Adrenal gland (tissue), 19 donors: ENCODE measurements at places on chromosomes 3 and 15. TPM values are rescaled to one million over a fixed set of nuclear protein-coding genes. Genes with fewer than 3 reads are reported as not detected.
A peak's percentile ranks its signal among the peaks of the same experiment; 100 is the strongest.

DNA sequence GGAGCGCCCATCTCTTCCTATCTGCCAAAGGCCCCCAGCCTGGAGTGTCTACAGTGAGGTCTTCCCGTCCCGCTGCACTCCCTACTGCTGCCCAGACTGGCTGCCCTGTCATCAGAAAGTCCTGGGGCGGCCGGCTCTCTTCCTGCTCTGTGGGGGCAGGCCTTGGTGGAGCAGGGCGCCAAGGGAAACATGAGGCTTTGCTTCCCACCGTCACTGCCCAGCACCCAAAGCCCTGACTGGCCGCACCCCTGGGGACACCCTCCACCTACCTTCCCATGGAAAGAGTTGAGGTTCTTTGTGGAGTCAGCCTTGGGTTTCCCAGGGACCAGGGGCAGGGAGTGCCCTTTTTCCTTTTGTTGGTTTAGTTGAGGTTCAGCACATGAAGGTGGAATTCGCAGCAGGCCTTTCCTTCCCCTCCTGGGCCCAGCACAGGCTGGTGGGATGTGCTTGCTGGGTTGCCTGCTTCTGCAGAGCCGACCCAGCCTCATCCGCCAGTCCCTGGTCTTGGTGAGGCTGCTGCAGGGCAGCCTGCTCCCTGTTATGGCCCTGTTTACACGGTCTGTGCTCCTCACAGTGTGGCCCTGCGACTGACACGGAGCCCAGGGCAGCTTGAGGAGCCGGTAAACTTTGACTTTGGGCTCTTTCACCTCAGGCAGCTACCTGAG, 51.8 kb upstream of the PLXNA1 start:
- H3K36me3 ChIP-seq, result no peaks in the 10 kb centered on the region
- H3K4me3 ChIP-seq, result no peak overlapping the region
- H3K4me1 ChIP-seq, result no peaks in the 10 kb centered on the region

- no peak overlapping the region for H3K4me3 ChIP-seq
- H3K27ac ChIP-seq, result no peak overlapping the region
- peaks cover 7% of the 10 kb centered on the region for H3K4me1 ChIP-seq
- DNase-seq, result no peak
Measured at GRCh38 chr3:170814822-170815221, 55.2 kb downstream of the RPL22L1 start.

DNA sequence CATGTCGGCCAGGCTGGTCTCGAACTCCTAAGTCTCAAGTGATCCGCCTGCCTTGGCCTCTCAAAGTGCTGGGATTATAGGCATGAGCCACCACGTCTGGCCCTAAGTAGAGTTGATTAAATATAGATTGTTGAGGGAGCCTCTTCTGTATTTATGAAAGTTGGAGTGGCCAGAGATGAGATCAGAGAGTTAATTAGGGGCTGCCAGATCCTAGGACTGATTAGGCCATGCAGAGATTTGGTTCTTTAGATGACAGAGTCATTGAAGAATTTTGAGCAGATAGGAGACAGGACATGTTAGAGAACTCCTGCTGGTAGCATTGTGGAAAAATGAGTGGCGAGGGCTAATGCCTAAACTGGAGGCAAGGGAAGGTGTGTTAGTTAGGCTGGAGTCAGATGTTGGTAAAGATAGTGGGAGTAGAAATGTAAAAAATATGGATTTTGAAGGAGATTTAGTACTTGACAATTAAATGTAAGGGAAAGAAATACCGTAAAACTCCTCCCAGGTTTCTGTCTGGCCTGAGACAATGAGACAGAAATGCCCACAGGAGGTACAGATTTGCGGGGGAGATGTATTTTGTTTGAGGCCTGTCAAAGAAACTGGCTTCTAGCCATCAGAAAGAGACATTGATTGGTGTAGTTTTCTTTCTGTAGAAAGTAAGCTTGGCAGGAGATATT, 23.4 kb downstream of the SACM1L start:
- H3K27me3 ChIP-seq, result no peaks in the 10 kb centered on the region
- no peak overlapping the region for H3K4me3 ChIP-seq
- no peak for DNase-seq
- H3K36me3 ChIP-seq, result peaks cover 39% of the 10 kb centered on the region

- no peaks in the 10 kb centered on the region for H3K27me3 ChIP-seq
- DNase-seq, result no peak
- H3K4me3 ChIP-seq, result no peak overlapping the region
- H3K4me1 ChIP-seq, result peaks cover 4% of the 10 kb centered on the region
Measured at GRCh38 chr3:24235121-24235520, 259.5 kb downstream of the THRB start.

GRCh38 chr3:71050538-71051258, 532.8 kb downstream of the FOXP1 start:
- H3K4me3 ChIP-seq, result no peak overlapping the region
- no peaks in the 10 kb centered on the region for H3K27me3 ChIP-seq
- H3K36me3 ChIP-seq, result no peaks in the 10 kb centered on the region
- H3K27ac ChIP-seq, result no peak overlapping the region
- DNase-seq, result no peak

GRCh38 chr15:25544076-25544475, 105.3 kb upstream of the UBE3A start:
- H3K4me3 ChIP-seq, result no peak overlapping the region
- no peaks in the 10 kb centered on the region for H3K27me3 ChIP-seq
- no peak overlapping the region for H3K27ac ChIP-seq
- no peaks in the 10 kb centered on the region for H3K4me1 ChIP-seq
- DNase-seq, result no peak
- H3K36me3 ChIP-seq, result no peaks in the 10 kb centered on the region

DNA sequence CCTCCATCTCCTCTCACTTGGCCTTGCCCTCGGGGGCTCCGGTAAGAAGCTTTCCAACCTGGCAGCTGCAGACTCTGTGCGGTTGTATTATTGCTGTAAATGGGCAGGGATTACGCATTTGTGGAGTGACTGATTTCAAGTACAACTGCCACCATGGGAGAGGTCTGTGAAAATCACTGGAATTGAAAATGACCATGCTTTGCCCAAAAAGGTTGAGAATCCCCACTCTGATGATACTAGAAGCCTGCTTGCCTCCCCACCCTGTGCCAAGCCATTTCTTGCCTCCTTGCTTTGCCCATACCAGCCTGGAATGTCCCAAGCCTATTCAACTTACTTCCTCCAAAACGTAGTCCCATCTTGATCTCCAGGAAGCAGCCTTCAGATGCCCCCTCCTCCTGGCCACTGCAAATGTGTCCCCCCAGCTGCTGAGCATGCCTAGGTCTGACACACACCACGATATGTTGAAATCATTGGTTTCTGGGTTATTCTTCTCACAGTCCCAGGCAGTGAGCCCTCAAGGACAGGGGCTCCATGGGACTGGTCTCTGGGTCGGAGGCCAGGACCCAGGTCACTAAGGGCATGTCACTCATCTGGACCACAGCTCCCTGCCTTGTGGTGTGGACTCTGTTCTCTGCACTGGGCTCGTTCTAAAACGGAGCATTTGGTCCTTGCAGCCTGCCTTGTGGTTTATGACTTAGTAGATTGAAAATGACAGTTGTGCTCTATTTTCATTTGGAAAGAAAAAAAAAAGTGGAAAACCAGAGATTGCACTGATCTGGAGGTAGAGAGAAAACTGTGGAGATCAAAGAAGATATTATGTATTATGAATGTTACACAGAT, 42.9 kb downstream of the SMAD3 start:
- no peak overlapping the region for H3K27ac ChIP-seq
- H3K27me3 ChIP-seq, result no peaks in the 10 kb centered on the region
- peaks cover 19% of the 10 kb centered on the region for H3K4me1 ChIP-seq
- DNase-seq, result no peak

- DNase-seq, result peak; percentile 70
- H3K4me1 ChIP-seq, result no peaks in the 10 kb centered on the region
- no peak overlapping the region for H3K4me3 ChIP-seq
- no peak overlapping the region for H3K27ac ChIP-seq
Measured at GRCh38 chr3:8622873-8623691, 21.5 kb downstream of the SSUH2 start.

- no peak overlapping the region for H3K4me3 ChIP-seq
- H3K27me3 ChIP-seq, result no peaks in the 10 kb centered on the region
- no peaks in the 10 kb centered on the region for H3K36me3 ChIP-seq
- H3K27ac ChIP-seq, result no peak overlapping the region
- H3K4me1 ChIP-seq, result no peaks in the 10 kb centered on the region
Measured at GRCh38 chr3:159724627-159725026, 264.0 kb upstream of the IL12A start.

GRCh38 chr3:28651159-28651558, 302.5 kb upstream of the AZI2 start:
- no peak for DNase-seq
- no peaks in the 10 kb centered on the region for H3K4me1 ChIP-seq
- no peaks in the 10 kb centered on the region for H3K27me3 ChIP-seq
- no peak overlapping the region for H3K4me3 ChIP-seq

SHC4 gene
- total RNA-seq, result 1.2 TPM

- no peaks in the 10 kb centered on the region for H3K36me3 ChIP-seq
- no peaks in the 10 kb centered on the region for H3K27me3 ChIP-seq
- no peak for DNase-seq
- peaks cover 11% of the 10 kb centered on the region for H3K4me1 ChIP-seq
- no peak overlapping the region for H3K4me3 ChIP-seq
Measured at GRCh38 chr3:27486336-27486735, 2.2 kb upstream of the SLC4A7 start.

- peak; percentile 39 for DNase-seq
- peaks cover 27% of the 10 kb centered on the region for H3K4me1 ChIP-seq
- peak within 1 kb of the TSS; percentile 42 for H3K27ac ChIP-seq
- H3K27me3 ChIP-seq, result peaks cover 28% of the 10 kb centered on the region
- H3K4me3 ChIP-seq, result peak within 1 kb of the TSS; percentile 22
- H3K36me3 ChIP-seq, result no peaks in the 10 kb centered on the region
Measured at GRCh38 chr3:186361762-186362536, at the start of gene DGKG. TSS of gene DGKG (minus strand) at chr3:186362234. CDS start at chr3:186320459, 41,775 bp downstream.

DNA sequence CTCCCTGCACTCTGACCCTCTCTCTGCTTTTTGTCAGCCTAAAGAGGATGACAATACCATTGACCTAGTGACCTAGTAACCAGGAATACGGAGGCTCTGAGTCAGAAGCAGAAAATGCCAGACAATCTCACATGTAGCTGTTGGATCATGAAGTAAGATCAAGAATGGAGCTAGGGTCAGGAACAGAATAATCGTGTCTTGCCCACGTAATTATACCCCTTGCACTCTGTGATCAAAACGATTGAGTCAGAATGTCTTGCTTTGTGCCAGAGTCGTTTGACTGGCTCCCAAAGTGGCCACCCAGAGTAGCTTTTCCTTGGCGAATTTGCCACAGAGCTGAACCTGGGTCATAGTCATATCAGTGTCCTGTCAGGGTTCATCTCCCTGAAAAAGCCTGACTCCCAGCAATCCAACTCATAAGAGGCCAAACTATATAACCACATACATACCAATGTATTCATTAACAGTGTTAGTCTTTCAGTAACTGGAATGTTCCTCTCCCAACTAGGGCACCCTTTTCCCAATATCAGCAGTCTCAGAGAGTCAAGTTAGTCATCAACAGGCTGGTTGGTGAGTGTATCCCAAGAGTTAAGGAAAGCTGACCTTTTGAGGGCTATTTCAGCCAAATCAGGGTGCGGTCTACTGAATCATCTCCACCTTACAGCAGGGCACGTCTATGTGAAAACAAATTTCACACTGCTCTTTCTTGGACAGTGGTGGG, 5.0 kb upstream of the CDV3 start:
- H3K4me3 ChIP-seq, result no peak overlapping the region
- peaks cover 5% of the 10 kb centered on the region for H3K4me1 ChIP-seq
- H3K27ac ChIP-seq, result no peak overlapping the region
- no peaks in the 10 kb centered on the region for H3K27me3 ChIP-seq
- H3K36me3 ChIP-seq, result no peaks in the 10 kb centered on the region

DNA sequence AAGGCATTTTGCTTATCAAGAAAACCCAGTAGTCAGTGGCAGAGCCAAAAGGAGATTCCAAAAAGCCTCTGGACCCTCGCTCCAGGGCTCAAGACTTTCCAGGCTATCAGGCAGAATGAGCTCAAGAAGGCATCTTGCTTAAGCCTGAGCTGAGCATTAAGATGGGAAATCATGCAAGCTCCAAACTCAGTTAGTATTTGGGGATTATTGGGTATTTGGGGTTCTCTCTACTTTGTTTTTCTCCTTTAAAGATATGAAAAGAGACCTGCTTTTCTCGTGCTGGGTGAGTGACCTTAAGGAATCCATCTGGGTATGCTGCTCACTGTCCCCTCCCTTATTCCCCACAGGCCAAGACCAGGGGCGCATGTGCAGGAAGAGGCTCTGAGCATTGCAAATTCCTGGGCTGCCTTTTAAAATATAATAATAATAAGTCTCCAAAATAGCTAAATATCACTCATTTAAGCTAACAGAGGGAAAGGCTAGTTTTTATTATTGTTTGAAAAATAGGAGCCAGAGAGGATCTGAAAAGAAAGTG, 75.4 kb upstream of the HACD2 start:
- no peaks in the 10 kb centered on the region for H3K36me3 ChIP-seq
- no peak for DNase-seq
- no peak overlapping the region for H3K27ac ChIP-seq
- no peak overlapping the region for H3K4me3 ChIP-seq

CDHR4 gene
- total RNA-seq, result not detected

PIERCE2 gene
- 6.4 TPM for total RNA-seq

GRCh38 chr3:84184937-84185336, 773.9 kb upstream of the CADM2 start:
- no peak overlapping the region for H3K4me3 ChIP-seq
- H3K36me3 ChIP-seq, result no peaks in the 10 kb centered on the region
- no peaks in the 10 kb centered on the region for H3K27me3 ChIP-seq
- H3K4me1 ChIP-seq, result no peaks in the 10 kb centered on the region
- H3K27ac ChIP-seq, result no peak overlapping the region

GRCh38 chr3:53821631-53822121, 24.5 kb downstream of the CHDH start:
- H3K27ac ChIP-seq, result peak overlapping the region; percentile 60
- no peaks in the 10 kb centered on the region for H3K27me3 ChIP-seq
- H3K4me3 ChIP-seq, result no peak overlapping the region
- DNase-seq, result peak; percentile 84

GJD2 gene
- total RNA-seq, result 0.33 TPM

DNA sequence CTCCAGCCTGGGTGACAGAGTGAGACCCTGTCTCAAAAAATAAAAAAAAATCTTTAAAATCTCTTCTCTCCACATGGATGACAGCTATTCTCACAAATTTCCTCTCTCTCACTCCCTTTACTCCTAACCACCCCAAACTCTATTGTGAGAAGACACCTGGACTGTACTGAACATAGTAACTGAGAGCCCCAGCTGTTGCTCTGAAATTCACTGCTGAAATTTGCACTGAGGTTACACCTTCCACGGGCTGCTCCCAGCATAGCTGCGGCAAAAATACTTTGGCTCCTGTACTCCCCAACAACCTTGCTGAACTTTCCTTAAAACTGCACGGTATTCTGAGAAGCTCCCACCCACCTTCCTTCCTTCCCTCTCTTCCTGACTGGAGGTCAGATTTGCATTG, 4.4 kb upstream of the PCCB start:
- DNase-seq, result no peak
- no peak overlapping the region for H3K4me3 ChIP-seq
- H3K4me1 ChIP-seq, result no peaks in the 10 kb centered on the region
- H3K36me3 ChIP-seq, result no peaks in the 10 kb centered on the region
- no peak overlapping the region for H3K27ac ChIP-seq
- no peaks in the 10 kb centered on the region for H3K27me3 ChIP-seq
